ENCODE measurements at places on chromosomes 13 and 19.

DNA sequence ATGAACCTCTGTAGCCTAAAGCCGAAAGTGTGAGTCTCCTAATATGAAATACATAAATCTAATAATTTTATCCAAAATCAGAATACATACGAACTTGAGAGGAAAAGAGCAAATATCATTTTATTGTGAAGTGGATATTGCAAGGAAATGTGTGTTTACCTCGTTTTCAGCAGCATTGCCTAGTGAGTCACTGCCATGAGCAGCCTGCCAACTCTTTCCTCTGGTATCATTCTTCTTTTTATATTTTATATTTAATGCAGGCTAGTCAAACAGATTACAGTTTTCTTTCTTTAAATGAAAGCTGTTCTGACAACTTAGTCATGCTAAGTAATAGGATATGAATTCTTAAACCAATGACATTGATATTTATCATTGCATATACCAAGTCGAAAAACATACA, 44.2 kb downstream of the EDNRB start:
- peak; percentile 14 for DNase-seq

DNA sequence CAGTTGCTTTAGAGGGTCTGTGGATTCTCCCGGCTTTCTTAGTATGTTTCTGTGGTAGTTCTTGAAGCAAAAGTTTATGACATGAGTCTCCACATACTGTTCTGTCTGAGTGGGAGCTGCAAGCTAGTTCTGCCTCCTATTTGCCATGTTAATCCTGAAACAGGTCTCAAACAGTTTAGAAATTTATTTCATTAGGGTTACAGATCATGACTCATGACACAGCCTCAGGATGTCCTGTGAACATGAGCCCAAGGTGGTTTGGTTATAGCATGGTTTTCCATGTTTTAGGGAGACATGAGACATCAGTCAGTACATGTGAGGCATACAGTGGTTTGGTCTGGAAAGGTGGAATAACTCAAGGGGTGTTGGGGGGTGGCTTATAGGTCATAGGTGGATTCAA, 77.5 kb downstream of the FNDC3A start:
- DNase-seq: no peak

DNA sequence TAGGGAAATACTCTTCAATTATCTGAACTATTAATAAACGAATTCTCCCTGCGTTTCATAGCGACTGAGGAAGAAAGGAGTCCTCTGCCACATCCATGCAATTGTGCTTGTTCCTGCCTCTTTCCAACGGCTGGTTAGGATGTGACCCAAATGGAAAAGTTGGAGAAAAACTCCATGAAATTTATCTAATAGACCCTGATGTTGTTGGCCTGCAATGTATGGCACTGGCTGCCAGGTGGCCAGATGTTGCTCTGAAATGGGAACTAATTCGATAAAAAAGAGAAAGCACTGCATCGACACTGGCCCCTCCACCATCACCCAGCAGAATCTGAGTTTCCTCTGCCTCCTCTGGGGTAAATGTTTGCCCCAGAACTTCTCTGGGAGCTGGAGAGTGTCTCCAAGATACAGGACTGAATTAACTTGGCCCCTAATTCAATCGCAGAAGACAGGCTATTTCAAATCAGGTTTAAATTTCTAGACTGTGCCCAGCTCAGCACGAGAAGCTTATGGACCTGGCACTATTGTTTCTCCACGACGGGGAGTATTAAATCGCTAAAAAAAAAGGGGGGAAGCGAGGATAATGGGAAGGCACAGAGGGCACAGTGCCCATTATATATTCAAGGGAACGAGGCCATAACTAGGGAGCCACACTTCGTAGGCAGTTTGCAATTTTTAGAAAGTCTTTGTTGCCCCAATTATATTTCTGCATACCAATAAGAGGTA, 103.9 kb downstream of the ZIC5 start:
- no peak for DNase-seq

- DNase-seq: no peak
Observed at GRCh38 chr19:3863648-3864047, 5.2 kb downstream of the ZFR2 start.

GRCh38 chr19:6227156-6227935, 52.4 kb downstream of the MLLT1 start:
- no peak for DNase-seq

DNA sequence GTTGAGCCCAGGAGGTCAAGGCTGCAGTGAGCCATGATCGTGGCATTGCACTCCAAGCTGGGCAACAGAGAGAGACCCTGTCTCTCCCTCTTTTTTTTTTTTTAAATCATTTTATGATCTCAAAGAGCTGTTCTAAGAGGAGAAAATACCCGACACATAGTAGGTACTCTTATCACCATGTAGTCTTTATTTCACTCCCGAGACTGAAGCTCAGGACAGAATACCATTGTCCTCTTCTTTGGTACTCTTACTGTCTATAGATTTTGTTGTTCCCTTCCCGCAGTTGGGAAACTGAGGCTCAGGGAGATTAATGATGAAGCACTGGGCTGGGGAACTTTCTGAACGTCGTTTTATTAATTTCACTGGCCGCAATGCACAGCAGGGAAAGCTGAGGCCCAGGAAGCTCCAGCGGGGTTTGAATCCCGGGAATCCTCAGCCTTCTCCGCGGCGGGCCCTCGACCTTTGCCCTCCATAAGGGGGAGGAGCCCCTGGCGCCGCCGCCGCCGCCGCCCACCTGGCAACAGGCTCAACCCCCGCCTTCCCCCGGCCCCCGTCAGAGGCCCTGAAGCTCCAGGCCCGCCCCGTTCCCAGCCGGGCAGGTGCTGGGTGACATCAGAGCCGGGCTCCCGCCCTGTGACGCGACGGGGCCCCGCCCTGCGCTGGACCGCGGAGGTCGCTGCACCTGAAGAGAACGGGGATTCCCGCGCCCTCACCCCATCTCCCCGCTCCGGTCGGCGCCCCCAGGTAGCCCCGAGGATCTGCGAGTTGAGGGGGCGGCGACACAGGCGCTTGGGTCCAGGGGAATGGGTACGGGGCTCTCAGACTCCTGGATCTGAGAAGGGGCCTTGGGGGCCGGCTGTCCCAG, 1.6 kb downstream of the MYH14 start:
- no peak for DNase-seq

DNA sequence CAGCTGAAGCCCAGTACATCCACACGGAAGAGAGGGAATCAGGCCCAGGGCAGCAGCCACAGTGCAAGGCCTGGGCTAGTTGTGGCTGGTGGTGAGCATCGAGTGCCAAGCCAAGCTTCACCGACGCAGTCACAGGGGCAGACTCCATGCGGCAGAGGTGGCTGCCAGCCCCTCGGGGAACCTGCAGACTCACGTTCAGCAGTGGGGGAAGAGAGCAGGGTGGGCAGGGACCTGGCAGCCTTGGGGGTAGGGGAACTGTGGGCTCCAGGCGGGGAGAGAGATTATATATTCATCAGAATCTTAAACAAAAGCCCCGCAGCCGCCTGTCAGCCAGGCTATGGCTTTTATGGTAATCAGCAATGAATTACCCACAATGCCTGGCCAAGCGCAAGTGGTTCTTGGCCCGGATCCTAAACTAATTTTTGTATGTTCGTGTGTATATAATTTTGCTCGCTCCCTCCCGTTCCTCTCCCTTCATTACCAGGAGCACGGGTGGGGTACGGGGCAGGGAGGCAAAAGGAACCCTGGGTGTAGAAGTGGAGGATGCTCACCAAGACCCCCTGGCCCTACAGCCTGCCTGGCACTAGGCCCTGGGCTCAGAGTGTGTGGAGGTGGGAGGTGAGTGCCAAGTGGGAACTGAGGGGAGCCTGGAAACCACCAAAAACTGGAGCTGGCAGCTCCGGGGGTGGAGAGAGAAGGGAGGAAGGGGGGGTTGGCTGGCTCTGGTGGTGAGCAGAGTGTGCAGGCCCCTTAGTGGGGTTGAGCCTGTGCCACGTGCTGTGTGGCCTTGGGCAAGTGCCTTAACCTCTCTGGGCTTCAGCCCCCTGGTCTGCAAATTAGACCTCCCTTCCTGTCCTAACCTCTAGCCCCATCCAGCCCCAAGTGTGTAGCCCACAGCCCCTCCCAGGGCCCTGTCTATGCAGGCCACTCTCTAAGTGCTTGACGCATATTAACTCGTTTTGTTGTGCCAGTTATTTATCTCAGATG, 31.9 kb downstream of the PTPRS start:
- DNase-seq: peak; percentile 67

DNA sequence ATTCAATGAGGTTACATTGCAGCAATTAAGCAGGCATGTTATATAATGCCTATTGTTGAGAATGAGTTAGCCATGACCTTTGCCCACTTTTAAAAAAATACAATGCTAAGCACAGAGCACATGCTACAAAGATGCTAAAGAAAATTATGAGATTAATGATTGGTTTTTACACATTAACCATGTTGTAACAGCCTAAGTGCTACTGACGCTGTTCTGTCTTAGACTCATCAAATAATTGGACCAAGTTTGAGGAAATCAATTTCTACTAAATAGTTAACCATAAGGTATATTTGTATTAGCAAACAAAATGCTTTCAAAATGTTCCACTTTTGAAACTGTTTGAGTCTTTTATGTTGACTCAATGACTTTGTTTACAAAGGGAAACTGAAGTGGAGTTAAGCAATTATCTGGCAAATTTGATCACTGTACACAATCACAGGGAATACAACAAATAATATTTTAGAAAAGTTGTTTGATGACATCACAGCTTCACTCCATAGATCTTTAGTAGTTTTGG, 14.3 kb downstream of the MIR17HG start:
- DNase-seq: no peak

- peak; percentile 8 for DNase-seq
Observed at GRCh38 chr13:113110048-113110851, 4.7 kb downstream of the F7 start.

GRCh38 chr13:44409595-44409994, 36.0 kb downstream of the SERP2 start:
- no peak for DNase-seq

- no peak for DNase-seq
Observed at GRCh38 chr13:110246530-110246929, 60.4 kb downstream of the COL4A1 start.

DNA sequence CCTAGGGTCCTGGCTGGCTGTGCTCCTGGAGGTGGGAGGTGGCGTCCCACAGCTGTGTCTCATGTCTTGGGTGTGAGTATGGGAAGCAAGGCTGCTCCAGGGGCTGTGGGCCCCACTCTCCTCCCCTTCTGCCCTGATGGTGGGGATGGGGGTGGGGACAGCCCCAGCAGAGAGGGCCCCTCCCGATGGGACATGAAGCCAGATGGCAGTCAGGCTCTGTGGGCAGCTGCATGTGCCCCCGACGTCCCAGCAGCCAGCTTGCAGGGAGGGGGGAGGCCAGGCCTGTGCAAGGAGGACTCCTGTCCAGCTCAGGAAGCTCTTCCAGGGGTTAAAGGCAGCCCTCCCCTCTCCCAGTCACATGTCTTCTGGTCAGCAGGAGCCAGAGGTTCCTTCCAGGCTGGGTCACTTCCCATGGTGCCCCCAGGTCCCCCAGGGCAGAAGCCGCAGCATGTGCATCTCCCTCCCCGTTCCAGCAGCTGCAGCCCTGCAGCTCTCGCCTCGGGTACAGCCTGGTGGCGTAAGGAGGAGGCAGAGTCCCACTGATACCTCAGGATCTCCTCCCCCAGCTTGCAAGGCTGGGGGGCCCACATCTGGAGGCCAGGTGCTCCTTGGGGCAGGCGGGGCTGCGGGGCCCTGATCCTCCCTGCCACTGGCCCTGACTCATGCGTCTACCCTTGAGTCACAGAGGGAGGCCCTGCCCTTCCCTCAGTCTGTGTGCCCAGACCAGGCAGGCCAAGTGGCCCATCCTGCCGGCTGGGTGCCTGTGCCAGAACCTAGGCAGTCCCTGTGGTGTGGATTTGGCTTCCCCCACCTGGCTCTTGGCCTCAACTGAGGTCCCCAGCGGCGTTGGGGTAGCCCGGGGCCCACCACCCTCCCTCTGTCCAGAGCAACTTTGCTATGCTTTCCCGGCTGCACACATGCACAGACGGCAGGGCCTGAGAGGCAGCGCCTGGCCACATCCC, 13.0 kb downstream of the YIPF2 start:
- DNase-seq: peak; percentile 97

GRCh38 chr19:703329-703650, 5.4 kb upstream of the PALM start:
- no peak for DNase-seq

DNA sequence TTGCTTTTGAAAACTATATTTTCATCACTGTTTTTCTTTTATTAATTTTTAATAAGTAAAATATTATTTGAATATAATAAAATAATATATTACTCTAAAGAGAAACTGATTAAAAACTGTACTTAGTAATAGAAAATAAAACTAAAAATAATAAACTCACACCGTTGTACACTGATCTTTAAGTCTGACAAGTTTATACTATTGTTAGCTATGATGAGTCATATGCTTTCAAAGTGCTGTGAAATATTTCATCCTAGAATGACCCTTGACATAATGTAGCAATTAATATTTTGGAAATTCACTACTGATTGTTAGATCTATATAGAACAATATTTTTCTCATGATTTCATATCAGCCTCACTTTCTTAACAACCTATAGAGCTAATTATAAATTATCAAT, 1040.6 kb upstream of the SPRY2 start:
- DNase-seq: no peak

DNA sequence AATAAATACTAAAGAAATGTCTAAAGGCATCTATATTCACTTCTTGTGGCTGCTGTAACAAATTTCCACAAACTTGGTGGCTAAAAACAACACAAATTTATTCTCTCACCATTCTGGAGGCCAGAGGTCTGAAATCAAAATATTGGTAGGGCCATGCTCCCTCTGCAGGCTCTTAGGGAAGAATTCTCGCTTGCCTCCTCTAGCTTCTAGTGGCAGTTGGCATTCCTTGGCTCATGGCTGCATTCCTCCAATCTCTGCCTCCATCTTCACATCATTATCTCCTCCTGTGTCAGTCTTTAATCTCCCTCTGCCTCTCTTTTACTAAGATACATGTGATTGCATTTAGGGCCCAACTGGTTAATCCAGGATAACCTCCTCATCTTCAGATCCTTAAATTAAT, 54.1 kb upstream of the RFXAP start:
- no peak for DNase-seq

GRCh38 chr13:44142941-44143665, 230.5 kb upstream of the SERP2 start:
- no peak for DNase-seq

DNA sequence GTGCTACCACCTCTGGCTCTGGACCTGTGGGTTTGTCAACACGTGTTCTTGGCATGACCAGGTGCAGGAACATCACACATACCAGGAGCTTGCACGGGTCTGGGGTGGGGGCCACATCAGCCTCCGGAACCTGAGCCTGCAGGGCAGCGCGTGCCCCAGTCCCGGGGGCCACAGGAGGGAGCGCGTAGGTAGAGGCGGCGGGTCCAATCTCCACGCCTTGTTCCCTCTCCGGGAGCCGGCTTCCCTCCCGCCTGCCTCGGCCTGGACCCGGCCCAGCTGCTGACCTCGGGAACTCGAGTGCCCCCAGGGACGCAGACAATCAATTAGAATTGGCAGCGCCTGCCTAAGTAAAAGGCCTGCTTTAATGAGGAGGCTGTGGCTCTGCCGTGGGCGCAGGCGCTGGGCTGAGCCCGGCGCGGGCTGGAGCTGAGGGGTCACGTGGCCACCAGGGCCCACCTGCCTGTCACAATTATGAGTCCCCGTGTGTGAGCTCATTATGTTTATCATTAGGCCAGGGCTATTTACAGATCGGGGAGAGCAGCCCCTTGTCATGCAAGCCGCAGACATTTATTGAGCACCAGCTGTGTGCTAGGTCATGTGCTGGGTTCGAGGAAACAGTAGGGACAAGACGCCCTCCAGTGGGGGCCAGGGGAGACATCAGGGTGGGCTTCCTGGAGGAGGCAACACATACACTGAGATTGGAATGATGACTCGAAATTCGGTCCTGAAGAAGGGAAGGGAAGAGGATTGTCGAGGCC, 32.2 kb upstream of the TNFAIP8L1 start:
- DNase-seq: no peak

Data from AG10803 (cell line).